ENCODE measurements at places on chromosomes 12 and 14.

GRCh38 chr12:121448771-121449315, 48.9 kb downstream of the RNF34 start:
- DNase-seq = no peak

DNA sequence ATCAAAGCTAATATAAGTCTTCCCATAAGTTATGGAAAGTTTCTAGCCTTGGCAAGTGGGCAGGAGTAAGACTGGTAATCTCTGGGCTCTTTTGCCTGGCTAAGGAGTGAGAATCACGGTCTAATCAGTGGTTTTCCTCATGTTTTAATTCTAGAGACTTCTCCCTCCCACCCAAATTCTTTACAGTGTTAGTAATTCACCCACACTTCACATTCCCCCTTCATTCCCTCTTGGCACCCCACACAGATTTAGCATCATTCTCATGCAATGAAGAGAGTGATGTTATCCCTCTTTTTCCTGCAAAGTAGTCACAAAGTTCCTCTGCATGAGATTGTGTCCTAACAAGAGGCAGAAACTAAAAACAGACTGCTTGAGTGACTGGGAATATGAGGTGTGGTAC, 28.6 kb upstream of the CACNA2D4 start:
- peak; percentile 26 for DNase-seq

DNA sequence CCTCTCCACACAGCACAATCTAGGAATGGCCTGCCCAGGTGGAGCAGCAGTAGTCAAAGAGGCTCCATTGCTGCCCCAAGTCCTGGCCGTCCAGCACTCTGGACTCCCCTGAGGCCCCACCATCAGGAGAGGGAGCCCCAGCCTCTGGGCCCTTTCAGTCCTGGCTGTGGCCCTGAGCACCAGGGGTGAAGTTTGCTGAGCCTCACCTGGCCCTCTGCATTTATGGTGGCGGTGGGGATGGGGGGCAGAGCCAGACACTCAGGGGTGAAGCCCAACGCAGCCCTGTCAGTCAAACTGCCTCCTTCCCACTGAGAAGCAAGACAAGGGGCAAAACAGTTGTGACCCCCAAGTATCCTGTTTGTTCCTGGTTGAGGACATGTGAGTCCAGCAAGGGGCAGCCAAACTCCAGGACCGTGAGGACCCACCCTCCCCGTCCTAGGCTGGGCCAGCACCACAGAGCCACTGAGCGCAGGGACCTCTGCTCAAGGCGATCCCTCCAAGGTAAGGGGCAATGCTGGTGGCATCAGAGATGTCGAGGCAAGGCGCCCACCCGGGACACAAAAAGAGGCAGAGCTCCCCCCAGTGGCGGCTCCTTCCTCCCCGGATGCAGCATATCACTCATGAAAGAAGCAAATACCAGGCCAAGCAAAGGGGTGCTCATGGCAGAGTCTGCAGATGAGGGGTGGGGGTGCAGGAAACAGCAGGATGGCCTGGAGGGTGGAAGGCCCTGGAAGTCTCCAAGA, 4.8 kb upstream of the AMN start:
- DNase-seq = peak; percentile 15

GRCh38 chr14:96206461-96206860, 1.8 kb downstream of the BDKRB2 start:
- no peak for DNase-seq

GRCh38 chr14:74308695-74309094, 6.0 kb upstream of the ABCD4 start:
- no peak for DNase-seq

DNA sequence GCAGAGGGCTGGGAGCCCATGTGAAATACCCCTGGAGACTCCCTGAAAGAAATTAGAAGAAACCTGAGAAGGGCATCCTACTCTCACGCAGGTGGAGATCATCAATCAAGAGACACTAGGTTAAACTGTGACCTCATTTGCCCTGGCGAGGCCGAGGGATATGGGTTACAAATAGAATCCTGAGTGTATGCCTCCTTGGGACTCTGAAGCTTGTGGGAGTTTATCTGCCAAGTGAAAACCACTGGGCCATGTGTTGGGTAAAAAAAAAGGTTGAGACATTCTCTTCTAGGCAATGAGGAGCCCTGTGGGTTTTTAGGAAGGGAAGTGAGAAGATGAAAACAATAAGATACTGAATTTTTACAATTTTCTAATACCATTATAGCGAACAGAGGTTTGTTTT, 160.7 kb upstream of the ARID2 start:
- DNase-seq = no peak

DNA sequence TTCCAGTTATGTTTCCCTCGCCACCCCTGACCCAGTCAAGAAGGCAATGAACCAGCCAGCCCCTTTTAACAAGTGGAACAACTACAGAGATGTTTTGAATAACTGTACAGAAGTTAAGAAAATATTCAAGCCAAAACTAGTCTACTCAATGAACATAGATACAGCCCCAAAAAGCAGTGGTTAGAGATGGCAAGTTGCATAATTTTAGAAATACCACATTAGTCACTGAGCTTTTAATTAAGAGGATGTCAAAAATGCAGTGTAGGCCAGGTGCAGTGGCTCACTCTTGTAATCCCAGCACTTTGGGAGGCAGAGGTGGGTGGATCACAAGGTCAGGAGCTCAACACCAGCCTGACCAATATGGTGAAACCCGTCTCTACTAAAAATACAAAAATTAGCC, 27.2 kb downstream of the PROX2 start:
- DNase-seq = no peak

GRCh38 chr12:75184516-75184915, 25.1 kb downstream of the KCNC2 start:
- DNase-seq = no peak

- DNase-seq = no peak
Observed at GRCh38 chr12:124893792-124894516, 20.5 kb downstream of the UBC start.

GRCh38 chr12:103441437-103442181, 54.2 kb downstream of the C12orf42 start:
- no peak for DNase-seq

DNA sequence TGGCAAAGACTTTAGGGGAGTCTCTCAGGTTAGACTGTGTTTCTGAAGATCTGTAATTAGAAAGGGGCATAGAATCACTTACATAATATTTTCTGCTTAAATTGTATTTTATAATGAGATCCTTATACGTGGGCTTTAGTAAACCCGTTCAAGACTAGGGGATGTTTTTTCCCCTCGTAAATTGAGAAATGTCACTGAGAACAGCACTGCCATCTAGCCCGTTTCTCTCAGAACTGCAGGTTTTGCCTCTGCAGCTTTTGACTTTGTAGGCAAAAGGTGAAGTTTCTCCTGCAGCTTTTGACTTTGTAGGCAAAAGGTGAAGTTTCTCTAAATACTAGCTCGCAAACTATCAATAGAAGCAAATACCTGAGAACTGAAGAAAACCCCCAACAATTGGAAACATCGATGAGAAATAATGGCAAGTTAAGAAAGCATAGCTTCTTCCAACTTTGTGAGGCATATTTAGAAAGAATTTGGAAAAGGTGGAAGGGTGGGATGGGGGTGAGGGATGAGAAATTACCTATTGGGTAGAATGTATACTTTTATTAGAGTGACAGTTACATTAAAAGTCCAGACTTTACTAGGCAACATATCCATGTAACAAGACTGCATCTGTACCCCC, 9.9 kb upstream of the ASPG start:
- DNase-seq = no peak

- no peak for DNase-seq
Observed at GRCh38 chr12:51349026-51349425, 2.5 kb upstream of the CELA1 start.

GRCh38 chr14:46574221-46574977, 77.2 kb downstream of the RPL10L start:
- no peak for DNase-seq

- no peak for DNase-seq
Observed at GRCh38 chr12:22635812-22636211, 10.8 kb downstream of the ETNK1 start.

DNA sequence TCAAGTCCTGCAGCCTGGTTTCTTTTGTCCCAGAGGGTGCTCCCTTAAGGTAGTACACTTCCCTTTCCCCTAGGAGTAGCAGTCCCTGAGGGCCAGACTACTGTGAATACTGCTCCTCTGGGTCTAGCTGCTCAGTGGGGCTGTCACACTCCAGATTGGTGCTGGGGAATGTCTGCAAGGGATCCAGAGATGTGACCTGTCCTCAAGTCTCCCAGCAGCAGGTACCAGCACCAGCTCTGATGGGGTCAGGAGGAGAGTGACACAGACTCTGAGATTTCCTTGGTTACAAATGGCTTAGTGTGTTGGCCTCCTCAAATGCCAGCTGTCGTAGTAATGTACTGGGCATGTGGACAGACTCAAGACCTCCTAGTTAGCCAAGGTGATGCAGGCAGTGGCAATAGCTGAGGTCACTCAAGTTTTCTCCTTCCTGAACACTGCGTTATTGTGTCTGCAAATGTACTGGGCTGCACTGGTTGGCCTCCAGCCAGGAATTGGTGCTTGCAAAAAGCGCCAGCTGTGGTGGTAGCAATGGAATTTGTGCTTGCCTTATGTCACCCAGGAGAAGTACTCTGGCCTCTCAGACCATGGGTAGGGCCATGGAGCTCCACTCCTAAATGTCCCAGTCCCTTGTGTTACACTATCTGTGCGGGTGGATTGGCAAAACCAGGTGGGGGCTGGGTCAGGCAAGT, 36.4 kb upstream of the AEBP2 start:
- DNase-seq = no peak

DNA sequence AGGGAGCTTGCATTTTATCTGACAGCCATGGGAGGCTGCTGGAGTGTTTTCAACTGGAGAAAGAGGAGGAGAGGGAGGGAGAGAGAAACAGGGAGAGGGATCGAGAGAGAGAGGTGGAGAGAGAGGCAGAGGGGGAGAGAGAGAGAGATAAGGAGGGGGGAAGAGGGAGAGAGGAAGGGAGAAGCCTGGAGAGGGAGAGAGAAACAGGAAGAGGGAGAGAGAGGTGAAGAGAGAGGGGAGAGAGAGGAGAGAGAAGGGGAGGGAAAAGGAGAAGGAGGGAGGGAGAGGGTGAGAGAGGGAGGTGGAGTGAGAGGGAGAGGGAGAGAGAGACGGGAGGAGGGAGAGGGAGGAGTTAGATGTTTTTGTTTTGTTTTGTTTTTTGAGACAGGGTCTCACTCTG, 45.6 kb downstream of the DNAH10 start:
- peak; percentile 1 for DNase-seq

DNA sequence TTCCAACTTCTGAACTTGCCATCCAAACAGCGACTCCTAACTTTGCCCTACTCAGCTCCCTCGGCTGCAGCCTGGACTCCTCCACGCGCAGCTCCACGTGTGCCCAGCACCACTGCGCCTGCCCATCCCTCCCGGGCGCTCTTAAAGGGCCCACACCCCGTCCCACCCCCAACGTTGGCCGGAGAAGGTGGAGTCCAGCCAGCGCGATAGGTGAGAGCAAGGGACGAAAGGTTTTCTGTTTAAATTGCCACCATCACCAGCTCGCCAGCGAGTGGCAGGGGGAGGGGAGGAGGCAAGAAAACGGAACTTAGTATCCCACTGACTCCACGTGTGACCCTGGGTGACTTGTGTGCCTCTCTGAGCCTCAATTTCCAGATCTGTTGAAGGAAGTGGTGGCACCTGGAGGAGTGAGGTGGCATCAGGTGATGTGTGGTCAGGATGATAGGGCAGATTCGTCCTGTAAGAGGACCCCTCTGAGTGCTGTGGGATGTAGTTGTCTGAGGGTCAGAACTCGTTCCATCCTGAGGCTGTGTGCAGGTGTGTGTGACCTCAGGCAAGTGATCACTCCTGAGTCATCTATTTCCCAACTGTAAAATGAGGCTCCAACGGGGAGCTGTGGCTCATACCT, 59.7 kb downstream of the TRPV4 start:
- no peak for DNase-seq

- DNase-seq = no peak
Observed at GRCh38 chr12:46439793-46440511, 67.4 kb upstream of the SLC38A2 start.

DNA sequence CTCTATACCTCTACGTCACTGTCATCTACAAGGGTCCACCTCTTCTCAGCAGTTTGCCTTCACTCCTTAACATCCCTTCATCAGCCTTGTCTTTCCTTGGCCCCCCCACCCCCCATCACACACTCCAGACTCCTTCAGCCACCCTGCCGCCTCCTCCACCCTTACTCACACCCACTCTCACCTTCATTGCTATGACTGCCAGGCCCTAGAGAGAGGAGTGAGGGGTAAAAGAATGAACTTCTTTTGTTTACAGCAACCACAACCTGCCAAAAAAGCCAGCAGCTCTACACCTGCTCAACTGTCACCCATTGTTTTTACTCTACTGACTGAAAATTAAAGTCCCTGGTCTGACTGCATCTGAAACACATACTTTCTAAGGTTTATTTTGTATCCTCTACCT, 112.8 kb downstream of the DUSP6 start:
- no peak for DNase-seq

DNA sequence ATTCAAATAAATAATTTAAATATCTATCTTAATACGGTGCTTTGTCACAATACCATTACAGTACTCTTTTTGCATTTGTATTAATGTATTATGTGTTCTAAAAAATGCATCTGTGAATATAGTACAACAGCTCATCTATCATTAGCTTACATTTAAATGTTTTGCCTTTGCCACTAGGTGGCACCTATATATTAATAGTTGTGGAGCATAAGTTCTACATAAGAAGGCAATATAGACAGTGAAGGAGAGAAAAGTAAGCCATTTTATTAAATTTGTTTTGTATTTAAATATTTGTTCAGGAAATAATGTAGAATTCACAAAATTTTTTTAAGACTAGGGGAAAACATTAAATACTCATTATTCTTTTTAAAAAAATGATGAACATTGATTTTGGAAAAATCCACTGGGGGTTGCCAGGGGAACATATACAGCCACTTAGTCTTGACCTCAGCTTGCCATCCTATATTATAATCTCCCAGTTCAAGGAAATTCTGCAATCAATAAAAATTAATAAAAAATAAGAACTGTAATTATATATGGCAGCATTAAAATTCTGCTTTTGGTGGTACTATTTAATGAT, 9.8 kb downstream of the CCER1 start:
- no peak for DNase-seq

DNA sequence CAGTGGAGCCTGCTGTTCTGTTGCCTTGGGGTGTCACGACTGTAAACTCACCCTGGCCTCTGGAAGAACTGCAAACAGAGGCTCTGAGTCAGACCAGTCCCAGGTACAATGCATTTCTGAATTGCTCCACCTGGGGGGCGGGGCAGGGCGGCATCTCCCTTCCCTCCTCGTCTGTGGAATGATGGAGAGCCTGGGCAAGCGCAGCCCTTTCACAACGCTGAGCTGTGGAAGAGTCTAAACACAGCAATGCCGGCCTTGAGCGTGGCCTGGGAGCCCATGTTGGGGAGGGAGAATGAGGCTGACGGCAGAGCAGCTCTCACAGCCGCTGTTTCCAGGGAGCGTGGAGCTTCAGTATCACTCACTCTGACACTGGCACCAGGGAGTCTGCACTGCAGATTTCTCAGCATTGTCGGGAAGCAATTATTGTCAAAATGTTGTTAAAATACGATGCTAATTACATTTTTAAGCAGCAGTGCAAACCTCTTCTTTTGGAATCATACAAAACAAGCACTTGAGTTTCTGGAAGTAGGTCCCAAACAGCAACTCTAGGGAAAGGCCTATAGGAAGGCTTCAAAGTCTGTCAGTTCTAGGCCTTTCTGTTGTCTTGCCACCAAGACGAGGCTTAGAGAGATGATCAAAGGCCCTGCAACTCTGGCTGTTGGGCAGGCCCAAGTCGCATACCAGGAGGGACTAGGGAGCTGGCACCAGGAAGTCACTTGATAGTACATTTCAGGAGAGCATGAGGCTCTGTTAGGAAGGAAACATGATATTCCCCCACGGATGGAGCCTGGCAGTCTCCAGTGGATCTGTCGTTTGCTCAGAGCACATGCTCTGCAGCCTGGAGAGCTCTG, 244.0 kb upstream of the FKBP4 start:
- no peak for DNase-seq

- no peak for DNase-seq
Observed at GRCh38 chr12:44098786-44099185, 262.9 kb downstream of the TMEM117 start.
